NCI-H460 (cell line): ENCODE measurements at places on chromosomes 7 and 10.

GRCh38 chr10:116948530-116948870 is 56.5 kb downstream of the SHTN1 start:
- no peak for DNase-seq

- DNase-seq: no peak
Observed at GRCh38 chr10:35460852-35461460, 124.6 kb downstream of the CCNY start.

DNA sequence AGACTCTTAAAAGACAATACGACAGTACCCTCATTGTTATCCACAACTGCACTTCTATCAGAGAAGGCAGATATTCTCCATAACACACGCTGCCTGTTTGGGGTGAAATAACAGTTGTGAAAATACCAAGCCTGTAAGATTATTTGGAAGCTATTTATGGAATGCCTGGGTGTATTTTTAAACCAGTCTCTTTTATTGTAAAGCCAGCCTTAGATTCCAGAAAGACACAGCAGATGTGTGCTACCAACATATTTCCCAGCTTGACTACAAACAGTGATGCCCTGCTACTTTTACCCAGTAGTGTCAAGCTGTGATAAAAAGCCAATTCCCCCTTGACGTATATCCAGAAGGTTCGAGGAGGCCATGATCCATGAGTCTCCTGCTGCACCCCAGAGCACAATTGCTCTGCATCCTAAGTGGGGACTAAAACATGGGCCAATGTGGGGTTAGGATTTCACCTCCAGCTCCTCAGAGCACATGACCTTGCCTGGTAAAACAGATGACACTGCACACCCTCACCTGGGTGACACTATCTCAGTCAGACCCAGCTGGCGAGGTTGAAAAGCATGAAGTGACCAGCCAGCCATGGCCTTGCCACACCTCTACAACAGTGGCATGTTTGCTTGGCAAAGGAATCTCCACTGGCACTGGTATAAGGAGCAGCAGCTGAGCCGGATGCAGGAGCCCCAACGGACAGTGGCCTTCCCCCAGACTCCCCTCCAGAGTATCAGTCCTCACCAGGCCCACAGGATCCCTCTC is 62.2 kb downstream of the GFRA1 start:
- no peak for DNase-seq

DNA sequence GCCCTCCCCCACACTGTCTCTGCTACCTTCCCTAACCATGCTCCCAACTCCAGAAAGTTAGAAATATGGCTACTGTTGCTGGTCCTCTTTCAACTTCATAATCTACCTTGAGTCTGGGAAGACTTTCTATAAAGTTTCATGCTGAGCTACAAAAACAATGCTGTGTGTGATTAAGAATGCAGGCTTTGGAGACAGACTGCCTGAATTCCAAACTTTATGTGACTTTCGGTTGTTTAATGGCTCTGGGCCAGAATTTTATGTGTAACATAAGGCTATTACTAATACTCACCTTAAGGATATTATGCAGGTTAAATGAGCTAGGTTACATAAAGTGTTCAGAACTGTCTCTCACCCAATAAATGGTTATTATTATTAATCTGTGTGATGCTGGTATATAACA is 19.1 kb downstream of the BET1 start:
- DNase-seq: no peak

DNA sequence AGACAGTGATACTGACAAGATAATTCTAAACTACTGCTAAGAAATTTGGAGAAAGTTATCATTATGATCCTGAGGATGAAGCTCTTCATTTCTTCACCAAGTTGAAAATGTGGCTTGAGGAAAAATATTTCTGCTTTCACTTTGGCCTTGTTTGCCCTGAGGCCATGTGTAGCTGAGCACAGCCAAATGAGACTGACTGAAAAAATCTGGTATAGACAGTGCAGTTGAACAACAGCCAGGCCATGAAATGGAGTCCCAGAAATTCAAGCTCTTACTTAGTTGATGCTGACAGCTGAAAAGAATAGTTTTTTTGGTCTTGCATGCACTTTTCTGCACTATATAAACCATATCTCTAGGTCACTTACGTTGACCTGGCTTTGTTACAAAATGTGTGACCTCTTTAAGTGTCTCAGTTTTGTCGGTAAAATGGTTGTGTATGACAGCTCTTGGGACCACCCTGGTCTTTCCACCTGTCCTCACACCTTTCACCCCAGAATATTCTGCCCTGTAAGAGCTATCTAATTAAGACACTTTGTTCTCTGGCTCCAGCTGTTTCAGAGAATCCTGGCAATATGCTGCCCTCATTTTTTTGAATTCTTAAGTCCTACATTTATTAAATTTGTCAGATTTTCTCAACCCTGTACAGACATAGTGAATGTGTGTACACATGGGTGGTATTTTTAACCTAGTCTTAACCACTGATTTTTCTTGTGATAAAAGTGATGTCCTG is 91.3 kb downstream of the CD36 start:
- DNase-seq: no peak

- DNase-seq: no peak
Observed at GRCh38 chr10:27614776-27615175, 110.7 kb downstream of the RAB18 start.

- peak; percentile 18 for DNase-seq
Observed at GRCh38 chr10:69901628-69902505, 100.2 kb downstream of the COL13A1 start.

DNA sequence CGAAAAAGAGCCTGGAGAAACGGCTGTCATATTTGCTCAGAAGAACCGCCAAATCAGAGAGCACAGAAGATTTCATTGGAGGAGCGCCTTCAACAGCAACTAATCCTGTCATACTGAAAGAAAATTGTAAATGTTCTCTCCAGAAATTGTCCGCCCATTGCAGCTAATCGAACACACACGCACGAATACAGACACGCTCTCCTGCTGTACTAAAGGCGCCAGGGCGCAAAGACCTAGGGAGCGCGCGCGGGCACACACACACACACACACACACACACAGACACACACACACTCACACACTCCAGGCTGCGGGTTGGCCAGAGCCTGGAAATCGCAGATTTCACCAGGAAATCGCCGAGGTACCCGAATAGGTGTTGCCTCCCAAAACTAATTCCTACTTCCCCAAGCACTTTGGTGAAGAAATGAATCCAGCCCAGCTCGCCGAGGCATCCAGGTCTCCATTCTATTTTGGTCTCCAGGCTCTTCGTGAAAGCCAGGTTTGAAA is at the start of gene CHRM2:
TSS of gene CHRM2 (plus strand) at position 157 of the 505 bp plus-strand sequence. CDS start 146,214 bp downstream, outside the sequence.
- no peak for DNase-seq

- no peak for DNase-seq
Observed at GRCh38 chr10:24605141-24605540, 118.5 kb downstream of the ARHGAP21 start.

GRCh38 chr7:39504963-39505362 is 61.2 kb upstream of the YAE1 start:
- no peak for DNase-seq

- DNase-seq: no peak
Observed at GRCh38 chr10:77401683-77402082, 235.9 kb downstream of the KCNMA1 start.

GRCh38 chr10:113524120-113524519 is 28.7 kb upstream of the HABP2 start:
- no peak for DNase-seq

DNA sequence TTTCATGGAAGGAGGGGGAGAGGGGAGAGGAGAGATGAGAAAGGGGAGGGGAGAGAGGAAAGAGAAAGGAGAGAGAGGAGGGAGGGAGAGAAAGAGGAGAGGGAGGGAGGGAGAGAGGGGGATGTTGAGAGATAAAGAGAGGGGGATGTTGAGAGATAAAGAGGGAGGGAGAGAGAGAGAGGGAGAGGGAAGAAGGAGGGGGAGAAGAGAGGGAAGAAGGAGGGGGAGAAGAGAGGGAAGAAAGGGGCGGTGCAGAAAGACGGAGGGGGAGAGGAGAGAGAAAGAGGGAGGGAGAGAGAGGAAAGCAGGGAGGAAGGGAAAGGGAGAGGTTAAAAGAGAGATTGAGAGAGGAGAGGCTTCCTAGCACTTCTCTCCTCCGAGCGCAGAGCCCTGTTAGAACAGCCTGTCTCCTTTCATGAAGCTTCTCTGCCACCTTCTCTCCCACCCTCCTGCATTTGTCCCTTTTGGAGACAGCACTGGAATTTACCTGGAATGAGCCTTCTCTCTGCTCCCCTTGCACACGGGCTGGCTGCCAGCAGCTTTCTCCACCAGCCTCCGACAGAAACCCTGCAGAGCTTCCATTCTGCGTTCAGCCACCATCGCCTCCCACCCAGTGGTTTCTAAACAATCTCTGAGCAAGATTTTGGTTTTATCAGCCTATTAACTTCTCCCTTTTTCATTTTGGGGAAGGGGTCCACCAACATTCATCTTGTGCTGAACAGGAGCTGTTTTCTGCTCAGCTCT is 74.0 kb upstream of the CARD11 start:
- DNase-seq: no peak

DNA sequence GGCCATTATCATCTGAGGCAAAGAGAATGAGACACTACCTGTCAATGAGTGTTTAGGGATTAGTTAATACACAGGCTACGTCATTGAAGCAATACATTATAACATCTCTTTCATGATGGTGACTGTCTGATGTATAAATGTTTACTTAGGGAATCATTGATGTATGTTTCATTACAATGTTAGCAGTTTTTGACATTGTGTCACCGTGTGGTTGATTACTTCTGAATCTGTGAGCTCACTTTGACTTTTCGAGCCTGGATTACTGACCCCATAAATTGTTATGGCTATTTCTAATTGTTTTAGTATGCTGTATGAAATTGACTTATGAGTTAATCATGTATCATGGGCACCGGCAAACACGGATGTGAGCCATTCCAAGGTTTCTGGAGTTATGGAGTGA is 494.0 kb downstream of the MAGI2 start:
- DNase-seq: peak; percentile 15

- DNase-seq: no peak
Observed at GRCh38 chr7:36040679-36041078, 112.4 kb upstream of the EEPD1 start.

- DNase-seq: no peak
Observed at GRCh38 chr7:30463405-30464145, 15.0 kb downstream of the NOD1 start.

- DNase-seq: no peak
Observed at GRCh38 chr7:362402-363096, 72.6 kb downstream of the FOXL3 start.

DNA sequence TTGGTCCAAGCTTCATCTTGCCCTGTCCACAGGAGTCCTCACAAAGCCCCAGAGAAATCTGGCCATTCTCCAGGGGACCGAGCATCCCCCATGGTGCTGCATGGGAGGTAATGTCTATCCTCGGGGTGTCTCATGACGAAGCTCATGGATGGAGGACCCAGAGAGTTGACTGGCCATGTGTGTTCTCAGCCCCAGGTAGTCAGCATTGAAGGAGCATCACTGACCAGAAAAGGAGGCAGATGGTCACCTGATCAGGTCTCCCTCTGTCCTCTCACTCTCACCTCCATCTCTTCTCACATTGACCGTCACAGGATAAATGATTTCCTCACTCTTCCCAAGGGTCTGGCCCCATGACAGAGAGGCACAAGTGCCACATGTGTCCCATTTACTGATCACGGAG is 33.4 kb upstream of the GDF10 start:
- no peak for DNase-seq

GRCh38 chr7:102125127-102125596 is 161.5 kb upstream of the SH2B2 start:
- DNase-seq: peak; percentile 85

GRCh38 chr7:79407351-79407750 is 46.1 kb downstream of the MAGI2 start:
- DNase-seq: no peak

DNA sequence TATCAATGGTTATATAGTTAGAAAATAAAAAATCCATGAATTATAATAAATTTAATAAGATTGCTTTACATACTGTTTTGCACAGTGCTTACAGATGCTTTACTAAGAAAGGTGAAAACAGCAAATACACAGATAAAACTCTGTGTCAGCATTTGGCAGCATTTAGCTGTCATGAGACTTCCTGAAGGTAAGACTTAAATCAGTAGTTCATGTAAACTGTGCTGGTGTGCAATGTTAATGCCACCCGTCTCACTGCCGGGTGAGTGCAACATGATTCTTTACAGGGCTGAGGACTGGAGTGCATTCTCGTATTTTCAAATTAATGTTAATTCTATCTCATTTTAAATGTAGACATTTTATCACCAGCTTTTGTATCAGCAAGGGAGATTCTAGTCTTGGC is 326.2 kb upstream of the POT1 start:
- DNase-seq: no peak

- DNase-seq: no peak
Observed at GRCh38 chr10:58992830-58993460, 183.5 kb upstream of the PHYHIPL start.

DNA sequence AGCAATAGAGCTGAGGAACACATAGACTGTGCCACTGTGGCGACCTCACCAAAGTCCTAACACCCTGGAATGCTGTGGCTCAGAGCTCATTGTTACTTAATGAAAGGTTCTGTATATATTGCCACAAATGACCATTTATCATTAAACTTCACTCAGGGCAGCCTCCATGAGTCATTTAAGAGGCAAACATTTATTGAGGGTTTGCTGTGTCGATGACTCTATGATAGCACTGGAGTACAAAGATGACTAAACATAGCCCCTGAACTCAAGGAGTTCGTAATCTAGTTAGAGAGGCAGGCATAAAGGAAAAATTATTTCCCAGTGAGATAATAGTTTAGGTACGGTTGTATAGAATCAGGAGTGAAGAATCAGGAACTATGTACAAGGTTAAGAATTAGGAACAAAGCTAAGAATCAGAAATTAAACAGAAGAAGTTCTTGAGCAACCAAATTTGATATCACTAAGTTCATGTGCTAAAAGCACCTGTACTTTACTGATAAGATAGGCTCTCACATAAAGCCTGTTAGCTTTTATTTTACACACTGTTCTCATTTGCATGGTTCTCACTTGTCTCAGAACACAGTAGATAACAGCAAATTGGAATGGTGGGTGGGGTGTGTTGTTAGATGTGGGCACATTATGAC is 7.9 kb downstream of the ENTPD7 start:
- DNase-seq: no peak

- no peak for DNase-seq
Observed at GRCh38 chr10:88162852-88163251, 299.4 kb downstream of the PTEN start.

DNA sequence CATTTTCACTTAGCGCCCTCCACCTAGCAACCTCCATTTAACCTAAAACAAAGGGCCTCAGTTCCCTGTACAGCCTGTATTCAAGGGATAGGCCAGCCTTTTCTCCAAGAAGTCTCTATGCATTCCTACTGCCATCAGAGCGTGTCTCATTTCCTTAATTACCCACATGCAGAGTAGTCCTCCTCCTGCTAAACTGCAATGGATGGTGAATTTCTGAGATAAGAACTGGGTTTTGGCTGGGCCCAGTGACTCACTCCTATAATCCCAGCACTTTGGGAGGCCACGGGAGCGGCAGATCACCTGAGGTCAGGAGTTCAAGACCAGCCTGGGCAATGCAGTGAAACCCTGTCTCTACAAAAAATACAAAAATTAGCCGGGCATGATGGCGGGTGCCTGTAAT is 71.1 kb upstream of the GPR158 start:
- DNase-seq: no peak

- DNase-seq: no peak
Observed at GRCh38 chr7:108442039-108442568, 14.1 kb downstream of the NRCAM start.
